ENCODE measurements at places on chromosomes 3 and 15.
A peak's percentile ranks its signal among the peaks of the same experiment; 100 is the strongest.

- H3K36me3 ChIP-seq, result no peaks in the 10 kb centered on the region
- H3K27me3 ChIP-seq, result peaks cover 10% of the 10 kb centered on the region
- DNase-seq, result no peak
- no peak overlapping the region for H3K4me3 ChIP-seq
Observed at GRCh38 chr3:186182850-186183249, 74.0 kb upstream of the ETV5 start.

DNA sequence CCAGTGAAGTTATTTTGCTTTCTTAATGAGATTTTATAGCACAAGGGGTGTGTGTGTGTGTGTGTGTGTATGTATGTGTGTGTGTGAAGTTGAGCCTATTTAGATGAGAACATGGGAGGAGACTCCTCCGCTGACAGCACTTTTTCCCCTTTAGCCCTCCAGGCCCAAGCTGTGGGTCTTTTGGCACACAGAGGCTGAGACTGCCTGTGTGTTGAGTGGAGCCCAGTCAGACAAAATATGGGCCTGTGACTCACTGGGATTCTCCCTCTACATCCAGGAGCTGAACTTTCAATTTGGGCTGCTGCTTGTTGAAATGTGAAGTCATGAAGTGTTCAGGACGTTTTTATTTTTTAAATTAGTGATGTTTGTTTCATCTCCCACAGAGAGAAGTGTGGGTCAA lies 108.0 kb downstream of the MFSD1 start:
- H3K4me1 ChIP-seq, result no peaks in the 10 kb centered on the region
- peaks cover 18% of the 10 kb centered on the region for H3K27me3 ChIP-seq
- H3K27ac ChIP-seq, result no peak overlapping the region
- no peak overlapping the region for H3K4me3 ChIP-seq

DNA sequence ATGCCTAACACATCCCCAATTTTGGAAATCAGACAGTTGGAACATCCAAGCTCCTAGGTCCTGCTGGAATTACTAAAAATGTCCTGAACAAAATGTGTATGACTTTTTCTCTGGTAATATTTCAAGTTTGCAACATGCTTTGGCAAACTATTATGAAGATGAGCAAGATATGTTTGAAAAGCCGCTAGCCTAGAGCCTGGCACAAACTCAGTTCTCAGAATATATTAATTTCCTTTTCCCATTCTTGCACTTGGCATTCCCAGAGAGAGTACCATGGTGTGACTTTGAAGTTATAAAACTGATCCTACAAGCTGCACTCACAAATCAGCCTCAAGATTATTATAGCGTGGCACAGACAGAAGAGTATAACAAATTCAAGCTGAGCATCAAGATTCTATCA lies 1031.1 kb downstream of the NTRK3 start:
- no peak overlapping the region for H3K27ac ChIP-seq
- H3K36me3 ChIP-seq, result no peaks in the 10 kb centered on the region
- no peaks in the 10 kb centered on the region for H3K27me3 ChIP-seq
- no peak for DNase-seq
- H3K4me1 ChIP-seq, result no peaks in the 10 kb centered on the region

DNA sequence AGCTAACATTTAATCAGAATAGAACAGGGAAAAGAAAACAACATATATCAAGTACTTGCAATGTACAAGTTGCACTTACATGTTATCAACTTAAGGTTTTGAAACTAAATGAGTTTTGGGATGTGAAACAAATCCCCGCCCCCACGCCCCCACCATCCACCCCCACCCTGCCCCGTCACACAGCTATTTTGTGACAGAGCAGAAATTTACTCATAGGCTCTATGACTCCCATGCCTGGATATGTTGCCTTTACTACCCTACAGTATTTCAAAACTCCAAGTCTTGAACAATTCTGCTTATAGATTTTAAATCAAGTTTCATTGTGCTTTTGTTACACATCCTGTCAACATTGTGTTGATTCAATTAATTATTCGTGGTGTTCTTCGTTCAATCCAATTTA lies 18.1 kb upstream of the IL1RAP start:
- peaks cover 16% of the 10 kb centered on the region for H3K4me1 ChIP-seq
- H3K27ac ChIP-seq, result no peak overlapping the region
- no peaks in the 10 kb centered on the region for H3K36me3 ChIP-seq
- DNase-seq, result no peak

DNA sequence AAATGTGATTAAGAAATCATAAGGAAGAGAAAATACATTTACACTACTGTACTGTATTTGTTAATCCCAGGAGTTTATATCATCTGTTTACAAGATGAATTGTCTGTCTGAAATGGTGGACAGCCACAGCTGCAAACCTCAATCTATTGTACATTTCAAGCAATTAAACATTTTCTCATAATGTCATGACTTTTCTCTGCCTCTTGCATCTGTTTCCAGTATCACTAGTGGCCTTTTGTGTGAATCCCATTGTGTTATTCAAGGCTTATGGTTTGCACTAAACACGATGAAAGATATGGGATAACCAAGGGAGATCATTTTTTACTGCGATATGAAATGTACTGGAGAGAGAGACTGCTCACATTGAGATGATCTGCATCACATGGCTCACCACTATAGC lies 200.2 kb upstream of the LRRN1 start:
- no peak overlapping the region for H3K27ac ChIP-seq
- no peaks in the 10 kb centered on the region for H3K27me3 ChIP-seq
- H3K4me3 ChIP-seq, result no peak overlapping the region
- no peak for DNase-seq

- peaks cover 9% of the 10 kb centered on the region for H3K4me1 ChIP-seq
- H3K4me3 ChIP-seq, result no peak overlapping the region
- H3K36me3 ChIP-seq, result peaks cover 3% of the 10 kb centered on the region
- no peak overlapping the region for H3K27ac ChIP-seq
- H3K27me3 ChIP-seq, result peaks cover 2% of the 10 kb centered on the region
Observed at GRCh38 chr3:68631850-68632545, 300.3 kb downstream of the TAFA4 start.

DNA sequence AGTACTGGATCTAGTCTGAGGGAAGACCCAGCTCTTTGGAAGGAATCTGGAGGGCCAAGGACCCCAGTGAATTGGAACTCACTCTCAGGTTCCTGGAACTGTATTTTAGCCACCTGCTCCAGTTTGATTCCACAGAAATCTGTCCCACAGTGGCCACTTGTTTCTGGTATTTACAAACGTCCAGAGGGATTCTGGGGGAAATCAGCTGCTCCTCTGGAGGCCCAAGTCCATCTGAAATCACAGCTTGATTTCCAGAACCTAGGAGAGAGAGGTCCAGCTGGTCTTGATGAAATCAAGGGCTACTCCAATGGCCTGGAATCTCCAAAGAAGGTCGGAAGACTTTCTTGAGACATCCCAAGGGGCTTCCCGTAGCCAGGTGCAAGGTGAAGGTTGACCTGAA lies 132.3 kb upstream of the UMPS start:
- H3K27ac ChIP-seq, result no peak overlapping the region
- peaks cover 4% of the 10 kb centered on the region for H3K27me3 ChIP-seq
- H3K4me3 ChIP-seq, result no peak overlapping the region
- H3K36me3 ChIP-seq, result no peaks in the 10 kb centered on the region

- no peaks in the 10 kb centered on the region for H3K4me1 ChIP-seq
- no peak overlapping the region for H3K27ac ChIP-seq
- H3K27me3 ChIP-seq, result no peaks in the 10 kb centered on the region
- no peak for DNase-seq
Observed at GRCh38 chr3:163916596-163917560, 1161.4 kb downstream of the SI start.

GRCh38 chr3:52236424-52236886 lies 2.5 kb downstream of the TWF2 start:
- H3K4me1 ChIP-seq, result peaks cover 27% of the 10 kb centered on the region
- H3K27ac ChIP-seq, result no peak overlapping the region
- H3K36me3 ChIP-seq, result no peaks in the 10 kb centered on the region
- peaks cover 2% of the 10 kb centered on the region for H3K27me3 ChIP-seq
- H3K4me3 ChIP-seq, result no peak overlapping the region
- DNase-seq, result no peak

GRCh38 chr3:172749230-172749965 lies 1.1 kb upstream of the ECT2 start:
- H3K4me1 ChIP-seq, result peaks cover 30% of the 10 kb centered on the region
- peaks cover 9% of the 10 kb centered on the region for H3K36me3 ChIP-seq
- peaks cover 9% of the 10 kb centered on the region for H3K27me3 ChIP-seq
- H3K27ac ChIP-seq, result no peak overlapping the region

GRCh38 chr3:184236033-184236410 lies 6.6 kb downstream of the VWA5B2 start:
- peaks cover 51% of the 10 kb centered on the region for H3K27me3 ChIP-seq
- no peaks in the 10 kb centered on the region for H3K36me3 ChIP-seq
- H3K4me1 ChIP-seq, result peaks cover 6% of the 10 kb centered on the region
- H3K27ac ChIP-seq, result no peak overlapping the region
- DNase-seq, result no peak
- no peak overlapping the region for H3K4me3 ChIP-seq

GRCh38 chr3:189745622-189746021 lies 114.4 kb downstream of the TP63 start:
- no peak for DNase-seq
- H3K27me3 ChIP-seq, result no peaks in the 10 kb centered on the region
- H3K4me1 ChIP-seq, result no peaks in the 10 kb centered on the region
- H3K36me3 ChIP-seq, result peaks cover 7% of the 10 kb centered on the region
- no peak overlapping the region for H3K27ac ChIP-seq

DNA sequence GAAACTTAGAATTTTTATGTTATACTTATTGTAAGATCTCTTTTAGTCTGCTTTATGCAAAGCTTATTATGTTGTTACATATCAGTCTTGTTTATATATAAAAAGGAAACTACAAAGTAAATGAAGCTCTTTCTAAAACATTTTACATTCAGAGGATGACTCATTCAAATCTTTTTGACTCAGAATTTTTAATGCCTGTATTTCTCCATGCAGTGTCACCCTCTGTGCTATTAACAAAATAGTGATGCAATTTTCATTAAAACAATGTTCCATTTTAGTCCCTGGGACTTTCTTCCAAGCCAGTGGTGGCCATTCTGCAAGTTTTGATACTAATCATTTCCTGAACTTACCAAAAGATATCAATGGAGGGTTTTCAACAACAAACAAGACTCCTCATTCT lies 216.1 kb downstream of the NAALADL2 start:
- no peak overlapping the region for H3K4me3 ChIP-seq
- no peaks in the 10 kb centered on the region for H3K27me3 ChIP-seq

DNA sequence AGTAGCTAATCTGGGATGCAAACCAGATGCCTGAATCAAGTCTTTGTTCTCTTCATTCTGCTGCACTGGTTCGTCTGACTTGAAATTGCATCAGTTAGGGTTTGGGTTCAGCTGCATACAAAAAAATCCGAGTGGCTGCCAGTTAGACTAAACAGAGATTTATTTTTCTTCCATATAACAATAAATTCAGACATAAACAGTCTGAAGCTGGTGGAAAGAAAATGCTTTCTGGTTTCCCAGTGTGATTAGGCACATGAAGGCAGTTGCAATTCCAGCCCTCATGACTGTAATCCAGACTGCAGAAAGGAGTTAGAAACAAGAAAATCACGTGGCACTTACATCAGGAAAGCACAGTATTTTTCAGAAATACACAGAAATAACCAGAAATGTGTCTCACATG lies 930.7 kb downstream of the MCTP2 start:
- no peaks in the 10 kb centered on the region for H3K27me3 ChIP-seq
- H3K4me3 ChIP-seq, result no peak overlapping the region
- no peaks in the 10 kb centered on the region for H3K36me3 ChIP-seq
- DNase-seq, result no peak
- H3K4me1 ChIP-seq, result peaks cover 32% of the 10 kb centered on the region
- H3K27ac ChIP-seq, result peak overlapping the region; percentile 23

- no peak overlapping the region for H3K27ac ChIP-seq
- no peak overlapping the region for H3K4me3 ChIP-seq
- no peak for DNase-seq
- H3K36me3 ChIP-seq, result no peaks in the 10 kb centered on the region
Observed at GRCh38 chr3:64082961-64083541, 59.8 kb upstream of the PSMD6 start.

- peaks cover 30% of the 10 kb centered on the region for H3K4me1 ChIP-seq
- no peak overlapping the region for H3K27ac ChIP-seq
- H3K36me3 ChIP-seq, result peaks cover 11% of the 10 kb centered on the region
- H3K27me3 ChIP-seq, result no peaks in the 10 kb centered on the region
Observed at GRCh38 chr15:85591622-85592021, 203.1 kb downstream of the KLHL25 start.

- H3K36me3 ChIP-seq, result no peaks in the 10 kb centered on the region
- H3K27ac ChIP-seq, result no peak overlapping the region
- no peaks in the 10 kb centered on the region for H3K27me3 ChIP-seq
- H3K4me1 ChIP-seq, result no peaks in the 10 kb centered on the region
- no peak for DNase-seq
Observed at GRCh38 chr3:29080967-29081366, 199.9 kb upstream of the RBMS3 start.

DNA sequence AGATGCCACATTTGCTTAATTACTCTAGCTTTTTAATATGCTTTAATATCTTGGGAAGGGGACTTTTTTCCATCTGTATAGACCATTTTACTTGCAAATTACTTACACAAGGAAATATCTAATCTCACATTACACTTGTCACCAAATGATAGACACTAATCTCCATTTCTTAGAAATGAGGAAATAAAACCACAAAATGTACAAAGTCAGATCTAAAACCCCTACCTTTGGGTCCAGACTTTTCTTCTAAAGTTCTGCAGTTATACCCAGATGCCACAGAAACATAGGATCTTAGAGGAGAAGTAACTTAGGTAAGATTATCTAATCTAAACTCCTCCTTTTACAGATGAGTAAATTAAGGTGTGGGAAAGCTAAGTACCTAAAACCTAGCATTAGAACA lies 44.3 kb downstream of the CD200R1L start:
- no peak overlapping the region for H3K4me3 ChIP-seq
- H3K27me3 ChIP-seq, result no peaks in the 10 kb centered on the region
- DNase-seq, result no peak

DNA sequence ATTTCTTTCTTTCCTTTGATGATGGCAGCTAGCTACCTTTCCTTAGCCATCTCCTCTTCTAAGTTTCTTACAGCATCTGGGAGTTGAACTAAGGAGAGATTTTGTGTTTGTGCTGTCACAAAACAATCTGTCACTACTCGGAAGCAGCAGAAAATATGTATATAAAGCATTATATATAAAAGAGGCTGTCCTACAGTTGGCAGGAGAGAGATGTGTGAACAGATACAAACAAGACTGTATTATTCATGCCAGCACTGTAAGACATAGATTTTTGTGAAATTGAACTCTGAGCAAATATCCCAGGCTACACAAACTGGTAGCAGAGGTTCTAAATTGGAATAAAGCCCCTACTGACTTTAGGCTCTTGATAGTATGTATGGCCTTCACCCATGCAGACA lies 577.5 kb upstream of the NECTIN3 start:
- no peak overlapping the region for H3K27ac ChIP-seq
- H3K4me3 ChIP-seq, result no peak overlapping the region
- no peaks in the 10 kb centered on the region for H3K36me3 ChIP-seq
- no peaks in the 10 kb centered on the region for H3K4me1 ChIP-seq
- no peaks in the 10 kb centered on the region for H3K27me3 ChIP-seq
- DNase-seq, result no peak

GRCh38 chr15:51973775-51974174 lies 2.2 kb upstream of the LEO1 start:
- peaks cover 2% of the 10 kb centered on the region for H3K27me3 ChIP-seq
- H3K4me3 ChIP-seq, result peak overlapping the region; percentile 82
- DNase-seq, result no peak
- peaks cover 7% of the 10 kb centered on the region for H3K36me3 ChIP-seq

GRCh38 chr3:95923496-95924210 lies 890.7 kb upstream of the EPHA6 start:
- no peak overlapping the region for H3K4me3 ChIP-seq
- H3K4me1 ChIP-seq, result peaks cover 8% of the 10 kb centered on the region
- no peak overlapping the region for H3K27ac ChIP-seq
- no peaks in the 10 kb centered on the region for H3K27me3 ChIP-seq

GRCh38 chr3:134189849-134190248 lies 60.8 kb downstream of the RYK start:
- H3K27ac ChIP-seq, result no peak overlapping the region
- no peak overlapping the region for H3K4me3 ChIP-seq
- no peaks in the 10 kb centered on the region for H3K27me3 ChIP-seq
- no peak for DNase-seq
- no peaks in the 10 kb centered on the region for H3K4me1 ChIP-seq
